Myocyte (in vitro differentiated cells): ENCODE measurements at places on chromosomes 16 and 17.

GRCh38 chr17:49596613-49597244 lies 21.1 kb downstream of the NXPH3 start:
- no peak for DNase-seq

- DNase-seq = peak; percentile 64
These were observed 15.9 kb downstream of the ARHGAP23 start for GRCh38 chr17:38444151-38444550.

DNA sequence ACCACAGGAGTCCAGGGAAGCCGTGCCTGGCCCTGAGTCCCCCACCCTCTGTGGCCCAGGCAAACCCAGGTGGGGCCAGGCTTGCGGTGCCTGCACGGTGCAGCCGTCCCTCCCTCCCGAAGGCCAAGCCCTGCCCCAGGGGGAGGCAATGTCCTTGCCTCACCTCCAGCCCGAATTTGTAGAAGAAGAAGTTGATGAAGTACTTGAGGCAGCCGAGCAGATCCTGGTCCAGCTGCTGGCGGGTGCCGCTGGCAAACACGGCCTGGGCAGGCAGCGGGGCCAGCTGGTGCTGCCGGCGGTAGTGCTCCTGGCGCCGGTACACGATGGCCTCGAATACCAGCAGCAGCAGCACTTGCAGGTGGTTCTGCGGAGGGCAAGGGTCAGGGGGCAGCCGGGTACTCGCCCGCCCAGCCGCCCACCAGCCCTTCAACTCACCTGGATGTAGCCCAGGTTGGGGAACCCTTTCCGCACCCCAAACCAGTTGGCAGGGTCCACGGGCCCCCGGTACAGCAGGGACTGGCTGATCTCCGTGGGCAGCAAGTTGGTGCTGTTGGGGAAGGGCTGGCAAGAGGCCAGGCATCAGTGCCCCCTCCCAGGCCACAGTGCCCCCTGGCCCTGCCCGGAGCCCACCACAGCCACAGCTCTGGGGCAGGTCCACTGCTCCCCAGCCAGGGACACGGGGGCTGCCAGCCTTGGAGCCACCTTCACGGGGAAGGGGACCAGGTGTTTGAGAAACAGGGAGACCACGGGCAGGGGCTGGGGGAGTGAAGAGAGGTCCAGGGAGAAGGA lies 26.1 kb downstream of the CTU2 start:
- no peak for DNase-seq

DNA sequence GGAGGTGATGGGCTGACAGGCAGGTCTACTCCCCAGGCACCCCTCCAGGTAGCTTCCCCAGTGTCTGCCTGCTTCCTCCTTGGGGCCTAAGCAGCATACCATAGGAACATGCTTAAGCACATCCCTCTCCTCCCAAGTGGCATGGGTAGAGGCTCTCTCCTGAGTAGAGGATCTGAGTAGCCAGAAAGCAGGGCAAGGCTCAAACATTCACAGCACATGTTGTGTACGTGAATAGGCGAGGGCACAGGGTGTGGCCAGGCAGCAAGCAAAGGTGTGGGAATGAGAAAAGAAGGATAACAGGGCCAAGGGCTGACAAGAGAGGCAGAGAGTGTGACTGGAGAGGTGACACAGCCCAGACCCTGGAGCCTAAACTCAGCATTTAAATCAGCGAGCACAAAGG lies 29.7 kb upstream of the GFOD2 start:
- no peak for DNase-seq

- peak; percentile 95 for DNase-seq
These were observed 878 bp downstream of the HEXIM1 start for GRCh38 chr17:45149037-45149668.

GRCh38 chr17:40536295-40537171 lies 28.7 kb downstream of the CCR7 start:
- DNase-seq = no peak

GRCh38 chr16:52254746-52255145 lies 292.2 kb downstream of the TOX3 start:
- no peak for DNase-seq

DNA sequence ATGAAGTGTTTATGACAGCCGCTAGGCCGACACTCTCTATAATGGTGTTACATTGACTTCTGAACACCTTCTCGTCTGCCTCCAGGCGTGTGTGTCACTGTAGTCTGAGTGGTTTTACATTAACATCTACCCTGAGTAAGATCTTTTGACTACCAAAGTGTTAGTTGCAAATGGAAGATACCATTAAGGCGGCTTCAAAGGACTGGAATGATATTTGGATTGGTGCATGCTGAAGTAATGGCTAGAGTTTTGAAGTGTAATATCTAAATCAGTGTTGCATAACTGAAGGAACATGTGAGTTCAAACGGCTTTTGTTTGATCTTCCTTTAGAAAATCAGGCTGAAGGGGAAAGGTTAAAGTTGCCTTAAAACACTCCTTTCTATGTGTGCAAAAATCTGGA lies 52.2 kb downstream of the BCAS3 start:
- DNase-seq = no peak

DNA sequence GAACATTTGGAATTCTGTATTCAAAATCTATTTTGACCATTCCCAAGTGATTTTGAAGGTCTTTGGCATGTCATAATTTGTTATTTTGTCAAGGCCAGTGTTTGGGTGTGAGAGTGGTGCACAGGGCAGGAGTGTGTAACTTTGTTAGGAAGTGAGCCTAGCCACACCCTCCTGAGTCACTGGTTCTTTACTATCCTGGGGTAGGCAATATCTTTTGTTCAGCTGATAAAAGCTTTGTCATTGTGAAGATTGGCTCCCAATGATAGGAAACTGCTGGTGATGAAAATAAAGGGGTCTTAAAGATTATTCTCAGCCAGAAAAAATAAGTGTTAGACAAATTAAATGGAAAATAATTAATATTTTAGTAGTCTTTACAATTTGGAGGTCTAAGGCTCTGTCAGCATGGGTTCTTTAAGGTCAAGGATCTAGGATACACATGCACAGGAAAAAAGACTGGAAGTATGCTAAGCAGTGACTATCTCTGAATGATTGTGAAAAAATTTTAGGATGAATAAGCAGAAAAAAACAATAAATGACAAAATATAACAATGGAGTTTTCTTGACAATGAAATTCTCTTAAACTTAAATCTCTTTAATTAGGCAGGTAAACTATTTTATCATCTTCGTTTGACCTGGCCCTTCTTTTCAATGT lies 5.1 kb downstream of the UBN1 start:
- no peak for DNase-seq

- peak; percentile 66 for DNase-seq
These were observed 119.2 kb upstream of the NETO2 start for GRCh38 chr16:47262938-47263337.

- DNase-seq = peak; percentile 47
These were observed 3.4 kb upstream of the NSRP1 start for GRCh38 chr17:30113213-30113612.

GRCh38 chr17:63997341-63998048 lies 656 bp upstream of the PRR29 start:
- no peak for DNase-seq

DNA sequence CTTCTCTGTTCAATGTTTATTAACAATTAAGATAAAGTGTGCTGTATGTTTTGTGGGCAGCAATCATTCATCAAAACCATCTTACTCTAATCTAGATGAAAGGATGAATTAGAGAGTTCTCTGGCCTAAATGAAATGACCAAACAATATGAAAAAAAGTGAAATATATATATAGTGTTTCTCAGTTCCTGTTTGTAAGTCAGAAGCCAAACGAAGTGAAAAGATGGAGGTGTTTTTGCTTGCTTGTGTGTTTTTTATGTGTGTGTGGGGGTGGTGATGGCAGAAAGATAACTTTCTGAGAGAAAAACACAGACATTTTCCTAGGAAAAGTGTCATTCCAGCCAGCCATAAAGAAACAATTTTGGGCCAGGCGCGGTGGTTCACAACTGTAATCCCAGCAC lies 138.6 kb downstream of the CDH8 start:
- no peak for DNase-seq

DNA sequence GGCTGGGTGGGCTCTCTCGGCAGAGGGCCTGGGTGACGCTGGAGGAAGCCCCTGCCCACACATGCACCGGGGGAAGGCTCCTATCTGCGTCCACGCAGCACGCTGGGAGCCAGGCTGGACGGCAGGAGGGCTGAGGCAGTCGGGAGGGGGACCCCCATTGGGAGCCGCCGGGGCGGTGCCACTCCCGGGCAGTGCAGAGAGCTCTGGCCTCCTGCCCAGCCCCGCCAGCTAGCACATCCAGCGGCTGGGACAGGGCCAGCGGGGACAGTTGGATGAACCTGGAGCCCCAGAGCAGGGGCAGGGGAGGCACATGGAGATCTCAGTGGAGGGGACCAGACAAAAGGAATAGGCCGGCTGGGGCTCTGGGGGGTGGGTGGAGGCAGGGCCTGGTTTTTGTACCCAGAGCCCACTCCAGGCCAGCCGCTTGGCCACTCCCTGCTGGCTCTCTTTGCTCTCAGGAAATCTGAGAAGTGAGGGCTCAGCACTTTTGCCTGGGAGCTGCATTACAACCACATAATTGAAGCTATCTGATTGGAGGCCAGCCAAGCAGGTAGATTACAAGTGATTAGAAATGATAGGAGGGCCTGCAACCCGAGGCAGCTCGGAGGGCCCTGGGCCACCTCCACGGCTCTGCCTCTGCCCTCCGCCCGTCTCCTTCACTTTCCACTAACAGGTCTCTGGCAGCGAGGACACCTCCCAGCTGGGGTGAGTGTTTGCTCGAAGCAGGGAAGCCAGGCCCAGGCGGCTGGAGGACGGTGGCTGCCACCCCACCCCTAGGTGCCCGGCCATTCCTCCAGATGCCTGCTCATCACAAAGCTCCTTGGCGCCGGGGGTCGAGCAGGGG lies 40.1 kb downstream of the ENGASE start:
- DNase-seq = peak; percentile 24

- DNase-seq = no peak
These were observed 34.3 kb downstream of the CPSF4L start for GRCh38 chr17:73227379-73227778.

- DNase-seq = no peak
These were observed 1.5 kb upstream of the CARD14 start for GRCh38 chr17:80168371-80168770.

GRCh38 chr17:27240086-27240801 lies 53.7 kb upstream of the WSB1 start:
- DNase-seq = no peak

GRCh38 chr16:82460766-82461165 lies 166.0 kb upstream of the CDH13 start:
- no peak for DNase-seq

DNA sequence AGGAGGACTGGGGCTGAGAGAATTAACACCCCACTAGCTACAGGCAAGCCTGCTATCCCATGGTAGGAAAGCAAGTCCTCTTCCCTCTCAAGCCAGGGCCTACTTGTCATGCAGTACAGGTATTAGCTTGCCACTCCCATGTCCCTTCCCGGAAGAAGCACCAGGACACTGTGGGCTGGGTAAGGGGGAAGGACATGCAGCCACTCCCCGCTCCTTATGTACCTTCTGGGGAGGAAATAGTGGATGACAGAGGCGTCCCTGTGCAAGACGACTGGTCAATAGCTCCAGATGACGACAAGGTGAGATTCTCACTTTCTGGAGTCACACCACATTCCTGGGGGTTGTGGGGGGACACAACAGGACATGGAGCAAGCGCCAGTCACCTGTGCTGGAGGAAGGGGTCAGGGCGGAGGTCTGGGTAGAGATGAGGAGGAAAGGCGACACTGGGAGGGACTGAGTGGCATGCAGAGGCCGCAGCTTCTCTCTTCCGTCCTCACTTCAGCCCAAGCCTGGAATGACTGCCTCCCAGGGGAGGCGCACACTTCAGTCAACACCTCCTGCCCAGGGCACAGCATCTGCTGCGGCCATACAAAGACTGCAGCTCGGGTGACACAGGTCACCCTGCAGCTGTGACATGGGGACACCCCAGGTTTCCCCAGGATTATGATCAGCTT lies 15.1 kb upstream of the FOXJ1 start:
- DNase-seq = peak; percentile 22

- DNase-seq = peak; percentile 57
These were observed 61.8 kb upstream of the ENDOV start for GRCh38 chr17:80352991-80353665.

DNA sequence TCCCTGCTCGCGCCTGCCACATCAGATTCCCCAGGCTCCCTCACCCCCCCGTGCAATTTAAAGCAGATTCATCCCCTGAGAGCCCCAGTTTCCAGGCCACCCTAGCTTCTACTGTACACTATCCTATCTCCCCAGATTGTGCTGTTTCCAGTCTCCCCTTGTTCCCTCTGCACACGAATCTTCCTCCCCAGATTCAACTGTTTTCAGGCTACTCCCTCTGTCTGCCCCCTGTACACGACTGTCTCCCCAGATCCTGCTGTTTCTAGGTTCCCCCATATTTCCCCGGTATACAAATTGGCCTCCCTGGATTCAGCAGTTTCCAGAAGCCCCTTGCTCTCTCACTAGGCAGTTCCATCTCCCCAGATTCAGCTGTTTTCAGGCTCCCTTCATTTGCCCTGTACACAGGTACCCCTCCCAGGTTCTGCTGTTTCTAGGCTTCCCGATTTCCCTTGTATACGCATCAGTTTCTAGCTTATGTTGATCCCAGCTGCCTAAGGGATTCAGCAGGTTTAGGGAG lies 22.9 kb downstream of the COPZ2 start:
- no peak for DNase-seq
